ENCODE measurements at places on chromosomes 13 and 19. TPM values are rescaled to one million over a fixed set of nuclear protein-coding genes. Genes with fewer than 3 reads are reported as not detected.

DNA sequence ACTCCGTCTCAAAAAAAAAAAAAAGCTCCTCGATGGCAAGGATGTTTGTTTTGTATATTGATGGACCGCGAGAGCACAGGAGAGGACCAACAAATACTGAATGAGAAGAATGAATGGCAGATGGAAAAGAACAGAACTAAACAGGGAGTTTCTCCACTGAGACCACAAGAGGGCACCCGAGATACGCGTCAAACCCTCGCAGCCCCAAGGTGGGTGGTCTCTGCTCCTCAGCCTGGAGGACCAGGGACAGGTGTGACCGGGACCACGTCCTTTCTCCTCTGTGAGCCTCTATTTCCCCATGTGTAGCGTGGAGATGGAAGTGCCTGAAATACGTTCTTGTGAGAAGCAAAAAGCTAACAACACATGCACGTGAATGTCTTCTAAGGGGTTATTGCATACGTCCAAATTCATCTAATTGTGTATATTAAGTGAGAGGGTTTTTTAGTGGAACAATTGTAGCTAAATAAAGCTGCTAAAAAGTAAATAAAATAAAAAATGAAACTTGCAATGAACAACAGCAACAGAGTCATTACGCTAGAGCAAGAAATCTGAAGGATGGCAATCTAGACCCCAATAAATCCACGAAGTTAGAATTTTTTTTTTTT, 8.3 kb upstream of the CDC42EP5 start:
- DNase-seq = peak; percentile 29

The ZNF473 gene
- 10.7 TPM for polyA plus RNA-seq

DNA sequence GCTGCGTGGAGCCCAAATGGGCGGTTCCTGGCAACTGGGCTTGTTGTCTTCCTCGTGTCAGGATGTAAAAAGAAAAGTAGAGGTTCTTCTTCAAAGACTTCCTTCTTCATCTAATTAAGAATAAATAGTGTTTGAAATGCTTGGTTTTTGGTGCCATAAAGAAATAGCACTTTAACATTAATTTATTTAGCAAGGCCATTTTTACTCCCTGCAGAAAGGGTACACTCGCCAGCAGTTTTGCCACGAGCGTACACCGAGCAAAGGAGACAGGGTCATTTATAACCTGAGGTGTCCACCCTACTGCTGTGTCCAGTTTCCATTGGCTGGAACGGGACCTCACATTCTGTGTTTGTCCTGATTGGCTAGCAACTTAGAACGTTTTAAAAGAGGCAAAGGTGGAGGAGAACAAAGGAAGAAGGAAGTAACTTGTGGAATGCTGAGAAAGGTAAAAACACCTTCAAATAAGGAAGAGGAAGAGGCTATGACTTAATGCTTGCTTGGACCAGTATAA, 21.8 kb upstream of the OR10H1 start:
- peak; percentile 27 for DNase-seq

- DNase-seq = no peak
Measured at GRCh38 chr19:33785795-33786194, 10.9 kb upstream of the KCTD15 start.

The RRAS gene
- 24.2 TPM for polyA plus RNA-seq

- DNase-seq = no peak
Measured at GRCh38 chr19:47492137-47492533, 8.1 kb upstream of the KPTN start.

DNA sequence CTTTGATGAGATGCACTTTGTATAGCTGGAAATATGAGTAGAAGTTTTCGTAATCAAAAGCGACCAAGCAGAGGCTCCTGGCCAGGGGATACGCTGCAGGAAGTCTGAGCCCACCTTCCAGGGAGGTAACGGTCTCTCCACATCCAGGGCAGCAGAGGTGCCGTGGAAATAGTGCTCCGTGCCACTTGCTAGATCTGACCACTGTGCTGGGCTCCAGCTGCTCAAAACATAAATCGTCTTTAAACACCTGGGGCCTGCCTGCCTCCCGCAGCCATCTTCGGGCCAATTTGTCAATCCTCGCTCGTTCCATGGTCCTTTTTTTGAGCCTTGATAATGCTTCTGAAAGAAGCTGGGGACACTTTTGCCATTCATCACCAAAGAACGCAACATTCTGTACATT, 445.0 kb downstream of the ZNF536 start:
- DNase-seq = no peak

DNA sequence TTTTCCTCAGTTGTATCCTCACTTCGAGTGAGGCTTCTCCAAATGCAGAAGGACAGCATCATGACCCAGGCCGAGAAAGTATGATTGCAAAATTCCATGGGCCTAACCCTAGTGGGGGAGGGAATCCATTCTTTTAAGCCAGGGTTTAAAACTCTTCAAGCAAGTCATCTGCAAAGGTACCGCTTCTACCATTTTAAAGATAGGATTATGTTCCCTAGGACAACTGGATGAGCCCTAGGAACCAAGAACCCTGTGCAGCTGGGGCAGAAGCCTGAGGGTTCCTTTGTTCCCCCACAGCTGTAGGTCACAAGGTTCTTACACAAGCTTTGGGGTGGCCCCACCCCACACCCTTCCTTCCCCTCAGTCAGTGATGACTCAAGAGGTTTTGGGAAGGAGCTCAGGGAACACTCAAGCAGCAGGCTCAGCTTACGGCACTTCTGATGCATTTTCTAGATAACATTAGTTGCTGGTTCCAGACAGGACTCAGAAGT, 13.5 kb downstream of the ARL11 start:
- DNase-seq = no peak

- no peak for DNase-seq
Measured at GRCh38 chr13:44819245-44819644, 170.0 kb downstream of the NUFIP1 start.

The KLK1 gene
- 0.23 TPM for polyA plus RNA-seq

DNA sequence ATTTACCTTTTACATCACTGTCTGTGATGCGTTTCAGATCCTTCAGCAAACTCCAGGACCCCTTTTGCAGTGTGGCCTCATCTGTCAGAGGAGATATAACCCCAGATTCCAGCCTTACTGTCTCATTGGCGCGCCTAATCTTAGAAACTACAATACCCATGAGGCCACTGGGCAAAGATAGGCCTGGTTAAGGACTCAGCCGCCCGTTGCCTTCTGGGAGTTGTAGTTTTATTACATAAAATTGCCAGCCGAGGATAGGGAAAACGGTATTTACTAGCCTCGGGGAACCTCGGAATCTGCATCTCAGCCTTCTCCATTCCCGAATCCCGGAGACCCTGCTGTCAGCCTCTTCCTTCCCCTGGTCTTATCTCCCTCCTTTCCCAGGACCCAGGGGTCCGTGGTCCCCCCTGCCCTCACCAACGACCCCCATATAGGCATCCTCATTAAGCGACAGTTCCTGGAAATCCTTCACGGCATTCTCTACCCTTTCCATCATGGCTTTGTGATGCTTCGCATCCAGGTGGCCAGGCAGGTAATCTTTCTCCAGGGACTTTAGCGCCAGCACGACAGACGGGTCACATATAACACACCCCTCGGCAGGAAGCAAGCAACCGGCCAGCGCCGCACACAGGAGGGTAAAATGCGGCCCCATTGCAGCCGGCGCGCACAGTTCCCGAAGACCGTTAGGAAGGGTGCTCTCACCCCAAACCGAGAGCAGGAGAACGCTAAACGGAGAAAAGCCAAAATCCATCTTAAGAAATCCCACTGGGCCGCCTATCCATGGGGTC, 1.3 kb downstream of the IZUMO1 start:
- no peak for DNase-seq

DNA sequence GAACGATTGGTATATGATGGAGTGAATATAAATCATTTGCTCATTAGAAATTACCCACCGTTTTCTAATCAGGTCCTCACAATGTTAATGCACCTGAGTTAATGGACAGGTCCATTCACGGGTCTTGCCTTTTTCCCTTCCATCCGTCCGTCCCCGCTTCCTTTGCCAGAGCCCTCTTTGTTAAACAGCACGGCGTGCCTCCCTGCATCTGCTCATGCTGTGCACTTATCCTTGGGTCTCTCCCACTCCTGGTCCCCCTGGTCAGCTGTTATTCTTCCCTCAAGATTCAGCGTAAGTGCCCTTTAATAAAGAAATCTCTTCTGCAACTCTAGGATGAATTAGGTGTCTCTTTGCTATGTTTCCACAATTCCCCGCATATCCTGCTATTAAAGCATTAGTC, 324.5 kb downstream of the DNAJC15 start:
- no peak for DNase-seq

The PARP4 gene
- polyA plus RNA-seq = 53.7 TPM

- DNase-seq = no peak
Measured at GRCh38 chr13:50914848-50915247, 5.3 kb downstream of the RNASEH2B start.

- DNase-seq = no peak
Measured at GRCh38 chr13:77781808-77782207, 84.3 kb downstream of the SLAIN1 start.

- DNase-seq = no peak
Measured at GRCh38 chr19:4580021-4580901, 20.8 kb upstream of the SEMA6B start.

The KIRREL2 gene
- polyA plus RNA-seq = 0.02 TPM

DNA sequence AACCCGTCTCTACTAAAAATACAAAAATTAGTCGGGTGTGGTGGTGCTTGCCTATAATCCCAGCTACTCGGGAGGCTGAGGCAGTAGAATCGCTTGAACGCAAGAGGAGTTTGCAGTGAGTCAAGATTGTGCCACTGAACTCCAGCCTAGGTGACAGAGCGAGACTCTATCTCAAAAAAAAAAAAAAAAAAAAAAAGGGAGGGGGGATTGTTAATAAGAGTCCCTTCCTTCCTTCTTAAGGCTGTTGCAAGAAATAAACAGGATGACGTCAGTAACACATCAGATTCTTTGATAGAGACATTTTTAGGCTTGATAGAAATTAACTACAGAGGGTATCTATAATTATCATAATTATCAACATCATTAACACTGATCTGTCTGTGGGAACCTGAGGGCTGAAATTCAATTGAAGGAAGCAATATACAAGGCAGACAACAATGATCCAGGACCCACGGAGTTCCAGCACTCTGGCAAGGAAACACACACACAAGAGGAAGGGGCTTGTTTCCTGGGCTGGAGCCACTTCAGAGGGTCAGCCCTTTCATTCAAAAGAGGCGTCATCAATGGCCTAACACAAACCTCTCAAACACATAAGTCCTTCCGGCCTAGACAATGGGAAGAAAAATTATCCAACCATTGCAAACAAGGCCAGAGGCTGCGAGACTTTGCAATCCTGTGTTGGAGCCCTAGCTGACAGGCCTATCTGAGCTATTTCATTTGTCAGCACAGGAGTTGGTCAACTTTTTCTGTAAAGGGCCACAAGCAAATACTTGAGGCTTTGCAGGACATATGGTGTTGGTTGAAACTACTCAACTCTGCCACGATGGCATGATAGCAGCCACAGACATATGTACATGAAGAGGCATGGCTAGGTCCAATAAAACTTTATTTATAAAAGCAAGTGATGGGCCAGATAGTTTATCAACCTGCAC, 105.2 kb downstream of the INSR start:
- DNase-seq = no peak

GRCh38 chr19:31908496-31909225, 436.7 kb upstream of the ZNF507 start:
- peak; percentile 59 for DNase-seq

DNA sequence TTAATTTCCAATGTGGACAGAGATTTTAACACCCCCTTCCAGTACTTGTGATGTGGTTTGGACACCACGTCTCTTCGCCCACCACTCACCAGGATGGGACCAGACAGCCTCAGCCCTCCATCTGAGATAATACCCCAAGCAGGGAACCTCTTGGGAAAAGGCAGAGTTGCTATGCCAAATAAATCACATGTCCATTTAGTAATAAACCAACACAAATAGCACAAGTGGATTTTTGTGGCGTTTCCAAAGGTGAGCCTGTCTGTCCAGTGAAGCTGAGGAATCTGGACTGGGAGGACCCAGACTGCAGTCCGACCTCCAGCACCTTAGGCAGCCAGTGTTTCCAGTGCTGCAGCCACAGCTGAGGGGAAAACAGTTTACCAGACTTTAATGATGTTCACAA, 34.1 kb upstream of the GAS6 start:
- no peak for DNase-seq

- peak; percentile 92 for DNase-seq
Measured at GRCh38 chr19:18156841-18157464, 4.0 kb downstream of the PIK3R2 start.

- no peak for DNase-seq
Measured at GRCh38 chr13:46387064-46387851, at the start of gene RUBCNL. RUBCNL (minus strand) TSS chr13:46387252; CDS start chr13:46372475, 14,777 bp downstream.

GRCh38 chr13:35874704-35875103, 256.5 kb downstream of the DCLK1 start:
- DNase-seq = no peak

- no peak for DNase-seq
Measured at GRCh38 chr19:57829316-57829715, 783 bp upstream of the ZNF587B start.

The LENG9 gene
- polyA plus RNA-seq = 0.70 TPM

GRCh38 chr19:17473041-17473440, 2.7 kb downstream of the SLC27A1 start:
- no peak for DNase-seq
